ENCODE measurements at places on chromosomes 3 and 15.

- no peak for DNase-seq
These were observed 275.2 kb upstream of the MEIS2 start for GRCh38 chr15:37375519-37375918.

- no peak for DNase-seq
These were observed 31.1 kb downstream of the FBXO40 start for GRCh38 chr3:121624147-121624899.

- DNase-seq = no peak
These were observed 5.7 kb upstream of the CCDC80 start for GRCh38 chr3:112646623-112647022.

DNA sequence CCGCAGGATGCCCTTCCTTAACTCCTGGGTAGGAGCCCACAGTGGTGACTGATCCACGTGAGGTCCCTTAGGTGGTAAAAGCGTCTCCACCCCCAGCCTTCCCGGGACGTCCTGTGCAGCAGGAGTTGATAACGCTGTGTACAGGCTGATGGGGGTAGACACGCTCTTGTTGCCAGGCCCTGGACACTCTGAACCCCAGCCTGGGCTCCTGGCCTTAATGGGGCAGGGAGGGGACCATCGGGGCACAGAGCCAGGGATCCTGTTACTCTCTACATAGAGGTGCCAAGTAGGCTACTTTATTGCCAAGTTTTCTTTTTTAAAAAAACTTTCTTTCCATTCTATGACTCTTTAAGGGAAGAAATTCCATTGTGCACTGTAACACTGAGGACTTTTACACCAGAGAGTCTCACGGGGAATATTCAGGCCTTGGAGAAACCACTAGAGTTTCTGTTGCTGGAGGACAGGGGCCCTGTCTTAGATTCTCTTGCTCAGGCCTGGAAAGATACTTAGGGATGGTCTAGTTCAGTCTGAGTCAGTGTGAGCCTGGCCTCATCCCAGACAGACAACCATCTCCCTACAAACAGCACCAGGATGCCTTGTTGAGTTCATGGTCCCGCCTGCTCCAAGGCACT lies 104.3 kb upstream of the RNU6-1 start:
- DNase-seq = no peak

DNA sequence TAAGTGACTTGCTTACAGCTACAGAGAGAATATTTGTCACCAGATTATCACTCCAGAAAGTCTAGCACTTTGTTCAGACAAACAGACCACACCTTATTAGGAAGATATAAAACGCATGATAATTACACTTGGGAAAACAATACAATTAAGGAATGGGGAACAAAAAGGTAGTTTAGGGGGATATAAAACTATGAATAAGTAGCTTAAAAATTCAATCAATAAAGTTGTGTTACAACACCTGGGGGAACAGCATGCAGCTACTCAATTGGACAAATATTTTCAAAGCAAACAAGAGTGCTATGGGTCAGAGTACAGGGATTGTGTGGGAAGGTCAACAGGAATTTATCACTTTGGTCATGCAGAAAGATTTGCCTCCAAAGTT lies 15.1 kb downstream of the CLDN1 start:
- DNase-seq = no peak

GRCh38 chr15:70632491-70633102 lies 130.8 kb downstream of the UACA start:
- no peak for DNase-seq

GRCh38 chr3:133965013-133965570 lies 64.6 kb downstream of the SLCO2A1 start:
- DNase-seq = no peak

DNA sequence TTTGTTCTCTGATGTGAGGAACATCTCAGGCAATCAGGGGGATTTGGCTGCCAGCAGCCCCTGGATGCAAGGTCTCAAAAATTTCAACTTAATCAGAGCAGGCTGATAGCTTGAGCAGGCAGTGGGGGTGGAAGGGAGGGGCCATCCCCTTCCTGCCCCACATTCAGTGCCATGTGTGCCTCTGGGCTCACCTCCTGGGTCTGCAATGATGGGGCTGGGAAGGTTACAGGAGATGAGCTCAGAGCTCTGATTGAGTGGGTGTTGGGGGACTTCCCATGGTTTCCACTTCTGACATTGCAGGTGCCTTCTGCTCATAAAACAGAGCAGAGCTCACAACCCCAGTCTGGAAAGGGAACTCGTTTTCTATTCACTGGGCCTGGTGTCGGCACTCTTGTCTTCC lies 37.0 kb downstream of the PARP16 start:
- no peak for DNase-seq

GRCh38 chr3:143650120-143650519 lies 198.1 kb downstream of the SLC9A9 start:
- DNase-seq = no peak

GRCh38 chr3:143337387-143337786 lies 217.8 kb downstream of the CHST2 start:
- no peak for DNase-seq

DNA sequence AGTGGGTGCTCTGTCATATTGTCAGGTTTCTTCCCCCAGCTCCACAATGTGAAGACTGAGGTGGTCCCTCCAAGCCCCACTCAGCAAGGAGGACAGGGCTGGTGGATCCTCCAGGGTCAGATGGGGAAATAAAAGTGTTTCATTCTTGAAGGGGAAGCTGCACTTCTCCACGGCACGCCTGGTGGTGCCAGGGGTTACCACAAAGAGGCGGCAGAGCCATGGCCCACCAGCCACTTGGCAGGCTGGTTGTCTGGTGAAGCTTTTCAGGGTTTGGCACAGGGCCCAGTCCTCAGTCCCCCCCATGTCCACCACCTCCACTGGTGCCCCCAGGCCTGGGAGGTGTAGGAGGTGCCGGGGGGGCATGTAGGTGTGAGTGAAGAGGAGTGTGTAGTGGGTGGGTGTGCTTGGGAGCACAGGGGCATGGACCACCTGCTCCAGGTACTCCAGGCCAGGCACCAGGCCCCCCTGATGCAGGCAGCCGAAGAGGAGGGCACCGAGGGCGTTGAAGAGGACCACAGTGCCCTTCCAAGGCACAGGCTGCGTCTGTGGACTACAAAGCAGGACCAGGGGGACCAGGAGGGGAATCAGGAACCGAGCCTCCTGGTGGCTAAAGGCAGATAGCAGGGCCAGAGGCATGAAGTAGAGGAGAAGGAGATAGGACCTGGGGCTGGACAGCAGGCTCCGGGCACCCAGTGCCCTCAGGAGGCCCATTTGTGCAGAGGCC lies 5.0 kb upstream of the NCBP2 start:
- DNase-seq = no peak

GRCh38 chr3:186802701-186803100 lies 3.6 kb downstream of the RFC4 start:
- no peak for DNase-seq
